Activated naive CD8-positive, alpha-beta T cell treated with anti-CD3 and anti-CD28 coated beads, Interleukin-2, amount 10 ng/mL, durations not matched to agents 7 days and 5 days (primary cell): ENCODE measurements at places on chromosomes 1 and 21. TPM values are rescaled to one million over a fixed set of nuclear protein-coding genes. Genes with fewer than 3 reads are reported as not detected.

Gene MAD2L2
- total RNA-seq = 95.4 TPM

DNA sequence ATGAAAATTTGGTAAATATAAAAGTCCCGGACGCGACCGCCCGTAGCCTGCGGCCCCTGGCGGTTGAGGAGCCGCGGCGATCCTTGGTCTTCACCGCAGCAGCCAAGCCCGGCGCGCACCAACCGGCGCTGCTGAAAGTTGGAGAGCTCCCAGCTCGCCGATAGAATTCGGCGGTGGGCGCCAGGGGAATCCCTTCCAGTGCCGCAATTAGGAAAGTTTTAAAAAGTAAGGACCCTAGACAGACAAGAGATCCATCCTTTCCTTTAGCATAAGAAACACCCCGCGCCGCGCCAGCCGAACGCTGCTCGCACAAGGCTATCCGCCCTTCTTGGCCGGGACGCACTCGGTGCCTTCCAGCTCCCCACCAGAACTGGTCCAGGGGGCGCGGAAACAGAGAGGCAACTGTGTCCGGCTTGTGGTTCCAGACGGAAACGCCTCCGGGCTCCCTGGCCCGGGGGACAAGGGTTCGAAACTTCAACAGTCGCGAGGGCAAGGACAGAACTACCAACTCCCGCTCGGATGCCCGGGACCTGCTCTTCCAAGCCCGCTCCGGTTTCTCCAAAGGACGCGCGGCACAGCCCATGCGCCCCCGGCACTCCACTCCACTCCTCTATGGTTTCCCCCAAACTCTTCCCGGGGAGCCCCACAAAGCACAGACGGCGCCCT is 1.7 kb downstream of the FAM78B start:
- DNase-seq = peak; percentile 37

DNA sequence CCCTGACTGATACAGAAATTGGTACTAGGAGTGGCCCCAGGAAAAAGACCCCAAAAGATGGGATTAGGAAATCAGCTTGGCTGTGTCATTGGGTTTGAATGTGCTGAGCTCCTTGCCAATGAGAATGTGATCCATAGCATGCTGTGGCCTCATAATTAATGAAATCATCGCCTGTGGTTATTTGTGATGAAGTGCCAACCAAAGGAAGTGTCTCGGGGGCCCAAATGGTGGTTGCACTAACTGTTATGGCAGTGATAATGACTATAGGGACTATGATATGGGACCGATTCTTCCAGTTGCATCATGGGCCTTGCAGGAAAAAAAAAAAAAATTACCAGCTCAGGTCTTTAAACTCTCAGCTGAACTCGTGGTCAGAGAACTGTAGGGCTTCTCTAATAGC is 15.4 kb upstream of the ZDHHC18 start:
- DNase-seq = no peak

DNA sequence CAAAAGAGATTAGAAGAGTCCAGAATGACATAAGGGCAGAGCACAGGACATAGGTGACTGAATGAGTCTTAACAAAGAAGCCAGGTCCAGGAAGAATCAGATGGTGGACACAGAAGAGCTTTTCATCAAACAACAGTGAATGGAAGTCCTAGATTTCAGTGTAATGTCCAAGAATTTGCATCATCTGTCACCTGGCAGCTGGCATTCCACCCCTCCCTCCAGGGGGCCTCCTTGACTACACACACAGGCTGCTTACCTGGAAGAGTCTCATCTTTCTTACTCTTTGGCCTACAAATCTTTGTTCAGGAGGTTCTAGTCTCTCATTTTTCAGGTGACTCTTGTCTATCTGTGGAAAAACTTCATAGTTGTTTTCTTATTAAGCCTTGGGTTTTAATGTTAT is 36.2 kb downstream of the GORAB start:
- DNase-seq = no peak

DNA sequence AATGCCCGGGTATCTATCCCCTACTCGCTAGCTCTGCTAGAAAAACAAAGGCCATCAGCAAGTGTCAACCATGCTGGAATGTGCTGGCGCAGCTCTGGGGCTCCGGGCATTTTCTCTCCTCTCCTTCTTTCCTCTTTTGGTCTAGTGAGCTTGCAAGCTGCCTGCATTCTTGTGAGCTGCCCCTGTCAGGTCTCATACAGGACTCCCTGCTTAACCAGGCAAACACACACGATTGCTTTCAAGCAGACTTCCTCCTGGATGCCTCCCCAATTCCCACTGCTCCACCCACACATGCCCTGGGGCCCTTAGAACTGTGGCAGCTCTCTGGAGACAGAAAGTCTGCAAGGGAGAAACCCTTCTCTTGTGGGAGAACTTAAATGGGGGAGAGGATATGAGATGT is 35.7 kb upstream of the SUCO start:
- DNase-seq = no peak
